Cerebellum (tissue), 4 donors: ENCODE measurements at places on chromosomes 5 and 9.

- DNase-seq, result peak; percentile 78
Observed at GRCh38 chr9:110575169-110575568, 4.4 kb downstream of the SVEP1 start.

- DNase-seq, result no peak
Observed at GRCh38 chr9:13556656-13557055, 277.2 kb upstream of the MPDZ start.

- no peak for DNase-seq
Observed at GRCh38 chr9:79222483-79222882, 349.3 kb upstream of the TLE4 start.

DNA sequence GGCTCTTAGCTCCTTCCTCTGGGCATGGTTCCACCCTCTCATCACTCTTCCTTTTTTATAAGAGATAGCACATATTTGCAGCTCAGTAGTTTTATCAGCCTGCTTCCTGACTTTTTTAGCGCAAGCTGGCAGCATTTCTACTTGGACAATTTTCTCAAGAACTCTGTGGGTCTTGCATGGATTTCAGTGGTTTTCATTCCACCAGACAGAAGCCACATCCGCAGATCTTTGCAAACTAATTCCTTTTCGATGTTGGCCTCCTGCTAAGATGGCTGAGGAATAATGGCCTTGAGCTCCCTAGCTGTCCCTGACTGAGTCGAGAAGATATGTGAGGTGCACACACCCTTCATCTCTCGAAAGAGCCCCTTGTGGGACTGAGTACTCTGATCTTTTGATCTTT lies 49.5 kb downstream of the GALNT12 start:
- DNase-seq, result no peak

GRCh38 chr5:90410178-90410762 lies 714 bp upstream of the CETN3 start:
- peak; percentile 20 for DNase-seq
